Lung (tissue), 17 donors: ENCODE measurements at places on chromosomes 13 and 19. TPM values are rescaled to one million over a fixed set of nuclear protein-coding genes. Genes with fewer than 3 reads are reported as not detected.

The TINCR gene
- total RNA-seq, result 2.0 TPM

The WASF3 gene
- 11.1 TPM for total RNA-seq

The KANK3 gene
- total RNA-seq, result 24.2 TPM

The SCGB2B2 gene
- total RNA-seq, result 1.1 TPM
